ENCODE measurements at places on chromosomes 2 and 18. TPM values are rescaled to one million over a fixed set of nuclear protein-coding genes. Genes with fewer than 3 reads are reported as not detected.

TRIM54 gene
- 0.10 TPM for total RNA-seq

CCDC102B gene
- 64.7 TPM for total RNA-seq

STARD6 gene
- not detected for total RNA-seq

CXCR4 gene
- total RNA-seq: 2.0 TPM

PLGLB1 gene
- 0.40 TPM for total RNA-seq

NDC80 gene
- 2.4 TPM for total RNA-seq

LIPG gene
- total RNA-seq: 5.5 TPM

LBX2 gene
- total RNA-seq: 0.59 TPM

ATP8B1 gene
- total RNA-seq: 73.6 TPM

POTEE gene
- total RNA-seq: not detected

HS1BP3 gene
- total RNA-seq: 29.2 TPM

PSTPIP2 gene
- total RNA-seq: 3.5 TPM

GKN1 gene
- not detected for total RNA-seq

SERPINB7 gene
- total RNA-seq: 0.07 TPM
